Activated CD8-positive, alpha-beta memory T cell treated with anti-CD3 and anti-CD28 coated beads, Interleukin-2, amount 50 U/mL, for 48 hours (primary cell): ENCODE measurements at places on chromosomes 1 and 21.

GRCh38 chr1:209531006-209531405 lies 52.5 kb upstream of the CAMK1G start:
- no peak for DNase-seq

DNA sequence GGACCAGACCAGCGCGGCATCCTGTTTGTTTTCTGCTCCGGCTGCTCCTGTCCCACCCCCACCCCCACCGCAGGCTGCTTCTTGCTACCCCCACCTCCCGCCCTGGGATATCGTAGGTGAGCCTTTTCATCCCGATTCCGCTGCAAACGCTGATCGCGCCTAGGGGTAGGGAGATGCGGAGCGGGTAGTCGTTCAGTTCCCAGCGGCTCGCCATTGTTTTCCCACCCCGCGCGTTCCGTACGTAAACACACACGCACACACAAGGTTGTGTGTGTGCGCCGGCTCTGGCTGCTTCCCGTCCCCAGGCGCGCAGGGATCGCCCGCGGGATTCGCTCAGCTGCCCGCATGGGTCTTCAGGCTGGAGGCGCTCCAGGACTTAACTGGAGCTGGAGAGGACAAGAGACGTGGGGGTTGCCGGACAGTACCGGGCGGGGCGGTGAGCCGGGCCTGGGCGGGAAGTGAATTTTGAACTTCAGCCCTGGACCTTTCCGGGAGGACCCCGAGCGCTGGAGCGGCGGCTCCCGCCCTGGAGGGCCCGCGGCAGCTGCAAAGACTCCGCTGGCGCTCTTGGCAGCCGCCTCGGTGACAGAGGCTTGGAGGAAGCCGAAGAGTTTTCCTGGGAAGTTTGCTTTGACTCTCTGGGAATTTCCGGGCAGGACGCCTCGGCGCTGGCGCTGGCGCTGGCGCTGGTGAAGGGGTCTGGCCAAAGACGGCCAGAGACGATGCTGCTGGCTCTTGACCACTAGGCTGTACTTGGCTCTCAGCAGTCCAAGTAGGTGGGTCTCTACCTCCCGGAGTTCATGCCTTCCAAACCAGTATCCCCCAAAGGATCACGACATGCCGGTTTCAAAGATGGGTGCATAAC lies 1.6 kb downstream of the SOX13 start:
- no peak for DNase-seq

DNA sequence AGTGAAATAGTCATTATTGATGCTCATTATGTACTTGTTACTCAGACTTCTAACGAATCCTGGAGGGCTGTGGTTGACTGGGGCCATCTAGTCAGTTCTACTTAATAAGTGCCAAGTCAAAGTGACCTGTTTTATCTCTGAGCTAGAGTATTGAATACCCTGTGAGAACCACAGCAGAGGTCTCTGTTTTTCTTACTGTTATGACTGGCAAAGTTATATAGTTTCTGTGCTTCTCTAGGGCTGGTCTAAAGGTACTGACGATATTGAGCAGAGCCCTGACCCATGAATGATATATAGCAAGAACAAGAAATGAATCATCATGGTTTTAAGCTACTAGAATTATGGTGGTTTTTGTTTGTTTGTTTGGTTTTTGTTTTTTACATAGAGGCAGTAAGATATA lies 555.8 kb downstream of the PLA2G4A start:
- no peak for DNase-seq

DNA sequence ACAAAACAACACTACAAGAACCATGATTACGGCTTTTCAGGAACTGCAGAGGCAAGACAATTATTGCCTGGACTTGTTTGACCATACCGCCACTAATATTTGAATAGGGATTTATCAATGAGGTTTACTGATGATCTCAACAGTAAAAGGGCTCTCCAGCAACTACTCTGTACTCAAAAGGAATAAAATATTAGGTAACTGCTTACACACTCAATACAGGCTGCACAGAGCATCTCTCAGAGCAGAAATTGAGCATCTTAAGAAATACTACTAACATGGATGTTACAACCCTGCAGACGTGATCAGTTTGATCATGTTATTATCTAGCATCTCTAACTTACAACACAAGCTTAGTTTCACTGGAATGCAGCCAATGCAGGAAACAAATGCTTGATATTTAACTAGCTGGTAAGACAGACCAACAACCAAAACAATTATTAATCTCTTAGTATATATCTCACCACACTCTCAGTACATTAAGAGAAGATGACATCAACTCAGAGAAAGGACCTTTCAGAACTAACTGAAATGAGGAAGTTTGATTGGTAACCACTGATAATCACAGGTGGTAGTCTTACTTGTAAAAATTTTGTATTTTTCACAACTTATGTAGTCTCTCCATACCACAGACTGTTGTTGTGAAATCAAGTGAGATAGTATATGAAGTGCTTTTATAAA lies 52.2 kb downstream of the PUM1 start:
- DNase-seq, result no peak

GRCh38 chr1:6494627-6495026 lies 3.2 kb upstream of the PLEKHG5 start:
- DNase-seq, result no peak
